AG10803 (cell line): ENCODE measurements at places on chromosomes 5 and 9.

DNA sequence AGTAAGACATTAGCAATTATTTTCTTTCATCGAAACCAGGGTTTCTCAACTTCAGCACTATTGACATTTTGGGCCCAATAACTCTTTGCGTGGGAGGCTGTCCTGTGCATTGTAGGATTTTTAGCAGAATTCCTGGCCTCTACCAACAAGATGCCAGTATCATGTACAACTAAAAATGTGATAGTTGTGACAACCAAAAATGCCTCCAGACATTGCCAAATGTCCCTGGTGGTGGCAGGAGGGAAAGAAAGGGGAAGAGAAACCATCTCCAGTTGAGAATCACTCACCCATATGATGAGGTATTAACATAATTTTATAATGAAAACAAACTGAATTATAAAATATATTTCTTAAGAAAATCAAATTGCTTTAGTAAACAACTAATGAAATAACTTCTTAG, 406.1 kb downstream of the RAB3C start:
- no peak for DNase-seq

DNA sequence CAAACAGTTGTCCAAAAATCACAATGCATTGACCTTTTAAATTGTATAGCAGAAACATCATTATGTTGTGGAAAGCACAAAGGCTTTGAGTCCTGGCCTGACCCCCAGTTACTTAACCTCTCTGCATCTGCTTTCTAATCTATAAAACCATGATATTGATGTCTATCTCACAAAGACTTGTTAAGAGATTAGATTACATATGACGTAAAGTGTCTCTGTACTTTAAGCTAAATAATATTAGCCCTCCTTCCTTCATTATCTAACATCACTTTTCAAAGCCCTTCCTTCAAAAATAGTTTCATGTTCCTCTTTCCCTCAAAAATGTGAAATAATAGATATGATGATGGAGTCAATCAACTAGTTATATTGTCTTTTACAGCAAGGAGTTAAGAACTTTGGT, 3.4 kb downstream of the ADAMTS6 start:
- no peak for DNase-seq

GRCh38 chr9:3968891-3969290, 331.0 kb downstream of the GLIS3 start:
- peak; percentile 9 for DNase-seq

GRCh38 chr5:145920542-145921210, 15.7 kb upstream of the SH3RF2 start:
- DNase-seq = no peak

DNA sequence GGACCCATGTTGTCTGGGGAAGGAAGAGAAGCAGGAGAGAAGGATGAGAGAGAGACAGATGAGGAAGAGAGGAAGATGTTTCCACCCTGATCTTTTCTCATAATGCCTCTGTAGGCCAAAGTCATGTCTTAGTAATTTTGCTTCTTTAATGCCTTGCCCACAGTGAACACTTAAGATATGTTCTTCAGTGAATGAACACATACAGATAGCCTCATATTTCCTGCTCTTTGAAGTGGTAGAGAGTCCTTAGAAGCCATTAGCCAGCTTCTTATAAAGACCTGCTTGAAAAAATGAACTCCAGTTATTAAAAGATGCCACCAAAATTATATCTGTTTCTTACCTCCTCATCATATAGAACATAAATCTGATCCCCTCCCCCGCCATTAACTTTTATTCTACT, 244.4 kb downstream of the CD180 start:
- DNase-seq = no peak

DNA sequence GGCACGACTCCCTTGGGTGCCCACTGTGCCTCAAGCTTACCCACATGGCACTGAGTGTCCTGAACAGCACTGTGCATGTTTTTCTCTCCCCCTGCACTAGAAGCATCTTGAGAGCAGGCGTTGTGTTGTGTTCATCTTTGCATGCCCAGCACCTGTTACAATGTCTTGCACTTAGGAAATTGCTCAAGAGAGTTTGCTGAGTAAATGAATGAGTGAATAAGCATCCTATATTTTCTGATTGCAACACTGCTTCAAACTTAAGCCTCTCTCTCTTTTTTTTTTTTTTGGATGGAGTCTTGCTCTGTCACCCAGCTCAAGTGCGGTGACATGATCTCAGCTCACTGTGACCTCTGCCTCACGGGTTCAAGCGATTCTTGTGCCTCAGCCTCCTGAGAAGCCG, 94.5 kb downstream of the LMNB1 start:
- peak; percentile 42 for DNase-seq

GRCh38 chr5:109234381-109234780, 175.4 kb downstream of the PJA2 start:
- DNase-seq = no peak

- no peak for DNase-seq
Observed at GRCh38 chr9:131447148-131447547, 53.3 kb downstream of the PRRC2B start.

DNA sequence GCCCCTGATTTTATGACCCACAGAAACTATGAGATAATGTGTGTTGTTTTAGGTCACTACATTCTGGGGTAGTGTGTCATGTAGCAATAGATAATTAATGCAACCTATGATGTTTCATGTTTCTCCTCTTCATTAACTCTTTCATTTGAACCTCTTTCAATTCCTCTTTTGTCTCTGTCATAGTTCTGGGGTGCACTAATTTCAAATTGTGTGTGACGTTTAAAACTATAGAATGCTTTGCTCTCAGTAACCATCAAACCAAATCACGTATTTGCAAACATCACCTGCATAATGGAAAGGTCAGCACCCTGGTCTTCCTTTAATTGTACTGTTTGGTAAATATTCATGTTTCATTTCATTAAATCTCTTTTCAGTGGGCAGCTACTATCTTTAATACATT, 621.6 kb downstream of the TLR4 start:
- DNase-seq = no peak

GRCh38 chr5:22293147-22293546, 560.0 kb downstream of the CDH12 start:
- DNase-seq = no peak

- DNase-seq = no peak
Observed at GRCh38 chr9:125959315-125959714, 212.1 kb downstream of the PBX3 start.

DNA sequence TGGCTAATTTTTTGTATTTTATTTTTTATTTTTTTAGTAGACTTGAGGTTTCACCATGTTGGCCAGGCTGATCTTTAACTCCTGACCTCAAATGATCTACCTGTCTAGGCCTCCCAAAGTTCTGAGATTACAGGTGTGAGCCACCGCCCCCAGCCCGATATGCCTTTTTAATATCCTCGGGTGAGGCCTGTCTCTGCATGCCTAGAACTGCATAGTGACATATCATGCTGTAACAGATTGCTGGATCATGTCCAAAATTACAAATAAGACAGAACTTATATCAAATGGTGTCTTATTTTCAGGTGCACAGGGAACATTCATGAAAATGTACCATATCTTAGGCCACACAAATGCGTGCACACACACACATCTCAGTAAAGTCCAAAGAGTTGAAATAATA, 39.1 kb upstream of the PJA2 start:
- no peak for DNase-seq

DNA sequence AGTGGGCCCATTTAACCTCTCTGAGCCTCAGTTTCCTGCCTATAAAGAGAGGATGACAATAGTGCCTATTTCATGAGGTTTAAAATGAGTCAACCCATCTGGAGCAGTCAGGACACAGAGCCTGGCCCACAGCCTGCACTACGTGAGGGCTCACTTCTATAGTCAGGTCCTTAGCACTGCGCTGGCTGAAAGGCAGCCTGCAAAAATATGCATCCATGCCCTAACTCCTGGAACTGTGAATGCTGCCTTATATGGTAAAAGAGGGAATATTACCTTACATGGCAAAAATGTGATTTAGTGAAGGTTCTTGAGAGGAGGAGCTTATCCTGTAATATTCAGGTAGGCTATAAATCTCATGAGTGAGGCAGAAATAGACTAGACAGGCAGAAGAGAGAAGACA, 98.5 kb downstream of the GABBR2 start:
- peak; percentile 18 for DNase-seq

DNA sequence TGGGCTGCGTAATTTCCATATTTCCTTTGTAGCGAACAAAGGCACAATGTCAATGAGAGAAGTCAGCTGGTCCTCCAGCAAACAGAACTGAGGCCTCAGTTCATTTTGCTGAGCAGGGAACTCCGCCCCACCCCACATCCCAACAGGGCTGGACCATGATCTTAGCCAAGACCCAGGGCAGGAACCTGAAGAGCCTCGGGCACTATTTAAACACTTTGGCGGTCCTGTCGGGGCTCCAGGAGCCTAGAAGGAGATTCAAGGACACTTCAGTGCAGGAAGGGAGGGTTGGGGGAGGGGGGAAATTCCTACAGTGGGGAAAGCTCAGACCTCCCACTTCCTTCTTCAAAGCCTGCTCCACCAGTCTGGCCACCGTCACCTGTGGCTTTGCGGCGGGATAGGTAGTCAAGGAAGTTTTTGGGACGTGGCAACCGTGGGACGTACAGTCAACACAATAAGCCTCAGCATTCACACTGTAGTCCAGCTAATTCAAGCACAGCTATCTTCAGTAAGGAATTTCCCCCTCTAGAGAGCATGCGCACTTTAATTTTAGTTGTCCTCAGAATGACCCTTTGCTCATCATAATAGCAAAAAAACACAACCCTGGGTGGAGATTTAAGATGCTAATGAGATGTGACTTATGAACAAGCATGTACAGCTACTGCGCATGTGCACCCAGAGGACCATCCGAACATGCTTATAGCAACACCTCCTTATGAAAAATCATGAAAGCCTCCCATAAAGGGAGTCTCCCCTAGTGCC, 30.9 kb downstream of the S1PR3 start:
- DNase-seq = peak; percentile 2

DNA sequence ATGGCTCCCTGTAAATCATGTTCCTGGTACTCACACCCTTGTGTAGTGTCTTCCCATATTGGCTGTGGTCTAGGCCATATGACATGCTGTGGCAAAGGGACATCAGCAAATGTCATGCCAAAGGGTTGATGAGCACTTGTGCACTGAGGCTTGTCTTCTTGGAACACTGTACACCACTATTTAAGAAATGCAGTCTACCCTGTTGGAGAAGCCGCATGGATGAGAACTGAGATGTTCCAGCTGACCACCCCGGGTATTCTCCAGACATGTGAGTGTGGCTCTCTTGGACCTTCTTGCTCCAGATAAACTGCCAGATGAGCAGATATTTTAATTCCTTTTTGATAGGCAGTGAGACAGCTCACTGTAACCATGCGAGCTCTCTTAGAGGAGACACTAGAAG, 20.5 kb upstream of the NPR3 start:
- no peak for DNase-seq

- DNase-seq = no peak
Observed at GRCh38 chr9:130396581-130396980, 48.2 kb upstream of the ASS1 start.

GRCh38 chr9:38309324-38310195, 82.9 kb upstream of the ALDH1B1 start:
- DNase-seq = peak; percentile 21

- DNase-seq = no peak
Observed at GRCh38 chr5:156794687-156795086, 55.4 kb upstream of the PPP1R2B start.

GRCh38 chr9:94993821-94994165, 267.3 kb downstream of the AOPEP start:
- DNase-seq = no peak

GRCh38 chr5:139494832-139495231, 12.3 kb upstream of the STING1 start:
- peak; percentile 69 for DNase-seq

DNA sequence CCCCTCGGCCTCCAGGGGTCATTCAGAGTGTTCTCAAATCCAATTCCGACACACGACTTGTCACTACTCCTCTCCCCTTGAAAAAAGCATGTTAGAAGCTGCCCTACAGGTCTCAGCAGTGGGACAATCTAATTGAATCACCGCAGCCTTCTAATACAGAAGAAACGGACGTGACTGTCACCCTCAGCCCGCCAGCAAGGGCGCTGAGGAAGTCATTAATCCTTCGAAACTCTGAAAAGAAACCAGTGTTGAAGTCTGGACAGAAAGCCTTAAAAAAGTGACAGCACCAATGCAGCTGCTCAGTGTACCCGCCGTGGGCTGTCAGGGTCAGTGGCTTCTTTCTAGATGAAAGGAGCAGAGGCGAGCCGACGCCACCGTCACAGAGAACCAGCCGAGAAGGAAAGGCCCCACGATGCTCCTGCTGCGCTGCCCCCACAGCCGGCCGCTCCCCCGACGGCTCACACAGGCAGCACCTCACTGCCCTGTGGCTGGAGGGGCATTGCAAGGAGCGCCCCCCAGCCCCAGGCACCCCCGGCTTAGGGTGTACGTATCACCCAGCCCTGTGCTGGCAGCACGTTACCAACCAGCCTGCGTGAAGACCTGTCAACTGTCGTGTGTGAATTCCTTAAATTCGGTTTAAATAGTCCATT, 5.7 kb downstream of the BRD3OS start:
- DNase-seq = no peak

DNA sequence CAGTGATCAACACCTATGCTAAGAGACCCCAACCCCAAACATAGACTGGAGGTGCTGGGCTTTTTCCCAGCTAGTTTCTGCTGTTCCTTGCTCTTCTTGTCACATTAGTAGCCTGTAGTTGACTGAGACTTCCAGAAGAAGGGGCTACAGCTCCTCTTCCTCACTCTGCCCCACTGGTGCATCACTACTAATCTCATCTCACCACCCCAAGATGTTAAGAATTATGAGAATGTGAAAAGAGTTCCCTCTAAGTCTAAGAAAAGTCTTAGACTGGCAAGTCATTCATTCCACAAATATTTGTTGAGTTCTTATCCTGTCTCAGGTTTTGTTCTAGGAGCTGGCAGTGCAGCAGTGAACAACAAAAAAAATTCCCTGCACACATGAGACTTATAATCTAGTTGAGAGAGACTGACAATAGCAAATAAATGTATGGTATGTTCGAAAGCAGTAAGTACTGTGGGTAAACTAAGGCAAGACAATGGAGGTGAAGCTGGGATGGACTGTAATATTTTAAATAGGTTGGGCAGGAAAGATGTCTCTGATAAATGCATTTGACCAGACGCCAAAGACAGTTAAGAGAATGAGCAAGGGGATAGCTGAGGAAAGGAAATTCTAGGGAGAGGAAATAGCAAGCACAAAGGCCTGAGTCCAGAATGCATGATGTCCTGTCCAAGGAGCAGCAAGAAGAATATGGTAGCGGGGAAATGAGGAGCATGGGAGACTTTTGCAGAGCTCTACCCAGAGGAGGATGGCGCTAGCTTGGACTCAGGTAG, 92.3 kb downstream of the PTCD2 start:
- peak; percentile 89 for DNase-seq

GRCh38 chr5:11555171-11555570, 349.1 kb downstream of the CTNND2 start:
- no peak for DNase-seq

DNA sequence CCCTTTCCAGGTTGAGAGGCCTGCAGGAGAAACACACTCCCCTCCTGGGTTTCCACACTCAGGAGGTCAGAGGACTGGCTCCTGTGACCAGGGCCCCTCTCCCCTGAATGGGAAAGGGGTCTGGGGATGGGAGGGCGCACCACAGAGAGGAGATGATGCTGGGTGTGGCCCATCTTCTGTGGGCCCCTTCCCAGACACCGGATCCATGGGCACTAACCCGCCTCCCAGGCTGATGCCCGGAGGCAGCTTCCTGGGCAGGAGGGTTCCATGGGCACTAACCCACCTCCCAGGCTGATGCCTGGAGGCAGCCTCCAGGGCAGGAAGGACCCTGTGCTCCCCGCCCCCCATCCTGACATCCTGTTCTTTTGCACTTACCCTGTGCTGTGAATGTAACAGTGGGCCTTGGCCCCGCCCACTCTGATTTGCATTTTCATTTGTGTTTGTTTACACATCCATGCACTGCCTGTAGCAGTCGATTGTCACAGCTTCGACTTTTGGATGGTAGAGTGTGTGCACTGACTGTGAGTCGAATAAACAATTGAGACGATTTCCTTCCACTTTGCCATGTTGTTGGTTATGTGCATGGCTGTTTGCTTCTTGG, 9.3 kb upstream of the DOLPP1 start:
- DNase-seq = no peak
